ENCODE measurements at places on chromosomes 5 and 9. TPM values are rescaled to one million over a fixed set of nuclear protein-coding genes. Genes with fewer than 3 reads are reported as not detected.

The KCNIP1 gene
- total RNA-seq = not detected

The BAG1 gene
- total RNA-seq = 214 TPM

The SLCO6A1 gene
- total RNA-seq = not detected

The SPATA31A3 gene
- total RNA-seq = not detected

The UAP1L1 gene
- total RNA-seq = 6.8 TPM

The TLX3 gene
- not detected for total RNA-seq

The BASP1 gene
- 29.6 TPM for total RNA-seq

The FGD3 gene
- total RNA-seq = 3.4 TPM

The IFNA13 gene
- not detected for total RNA-seq

The PFN3 gene
- not detected for total RNA-seq

The SNX18 gene
- total RNA-seq = 54.1 TPM

The MEGF9 gene
- total RNA-seq = 57.8 TPM

The IL4 gene
- not detected for total RNA-seq
